Activated CD8-positive, alpha-beta memory T cell treated with anti-CD3 and anti-CD28 coated beads for 1 hour (primary cell): ENCODE measurements at places on chromosomes 2 and 18.

- no peak for DNase-seq
These were observed 285.5 kb upstream of the NETO1 start for GRCh38 chr18:73153271-73153670.

DNA sequence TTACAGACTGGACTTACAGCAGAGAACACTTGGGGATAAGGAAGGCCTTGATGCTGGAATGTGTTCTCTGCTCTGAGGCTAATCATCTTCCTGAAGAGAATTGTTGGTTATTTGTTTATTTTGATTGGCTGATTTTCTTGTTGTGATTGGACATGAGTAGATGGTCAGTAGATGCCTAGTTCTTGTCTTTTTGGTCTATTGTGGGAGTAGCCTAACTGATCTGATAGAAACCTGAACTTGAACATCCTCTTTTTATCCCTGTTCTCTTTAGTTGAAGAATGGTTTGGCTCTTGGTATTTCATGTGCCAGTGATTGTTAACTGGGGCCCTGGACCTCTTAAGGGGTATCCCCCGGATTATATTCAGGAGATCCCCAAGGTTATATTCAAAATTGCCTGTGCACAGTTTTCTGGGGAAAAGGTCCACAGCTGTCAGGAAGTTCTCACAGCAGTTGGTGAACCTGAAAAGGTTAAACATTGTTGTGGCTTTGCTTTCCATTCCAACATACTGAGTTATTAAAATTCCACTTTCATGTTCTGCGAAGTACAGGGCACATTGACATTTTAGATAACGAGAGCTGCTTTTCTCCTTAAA lies 13.6 kb downstream of the TWSG1 start:
- DNase-seq: no peak

DNA sequence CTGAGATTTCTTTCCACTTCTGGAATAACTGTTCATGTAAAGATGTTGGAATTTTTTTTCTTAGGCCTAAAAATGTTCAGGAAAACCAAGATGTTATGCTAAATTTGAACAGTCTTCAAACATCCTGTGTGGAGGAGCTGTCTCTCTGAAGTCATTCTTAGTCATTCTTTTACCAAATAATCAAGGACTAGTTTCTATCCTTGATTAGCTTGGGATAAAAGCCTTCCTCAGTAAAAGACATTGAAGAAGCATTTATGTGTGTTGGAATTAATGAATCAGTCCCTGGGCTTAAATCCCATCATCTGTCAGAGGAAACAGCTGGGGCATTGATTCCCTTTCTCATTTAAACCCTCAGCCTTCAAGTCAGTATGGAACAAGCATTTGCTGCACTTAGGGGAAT lies 300.1 kb upstream of the NXPH2 start:
- DNase-seq: no peak

GRCh38 chr2:46796843-46797625 lies 118.6 kb downstream of the MCFD2 start:
- no peak for DNase-seq

DNA sequence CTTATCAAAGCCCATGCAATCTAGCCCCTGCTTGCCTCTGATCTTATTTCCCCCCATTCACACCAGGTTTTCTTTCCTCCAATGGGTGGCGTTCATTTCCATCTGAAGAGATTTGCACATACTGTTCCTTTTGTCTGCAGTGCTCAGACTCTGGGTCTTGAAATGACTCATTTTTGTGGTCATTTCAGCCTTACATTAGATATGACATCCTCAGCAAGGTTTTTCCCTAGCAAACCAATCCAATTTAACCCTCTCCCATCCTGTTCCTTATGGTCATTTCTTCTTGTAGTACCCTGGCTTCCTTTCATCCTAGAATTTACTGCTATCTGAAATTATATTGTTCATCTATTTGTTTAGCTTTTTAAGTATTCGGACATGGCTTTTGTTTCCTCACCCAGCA lies 42.5 kb upstream of the SCN1A start:
- no peak for DNase-seq

GRCh38 chr2:155363349-155363888 lies 664.9 kb downstream of the KCNJ3 start:
- DNase-seq: no peak

GRCh38 chr18:63244607-63245006 lies 75.0 kb downstream of the BCL2 start:
- DNase-seq: no peak

- DNase-seq: no peak
These were observed 149.7 kb downstream of the SMAD7 start for GRCh38 chr18:48800876-48801727.

GRCh38 chr2:56590611-56591010 lies 406.8 kb downstream of the CCDC85A start:
- DNase-seq: no peak

DNA sequence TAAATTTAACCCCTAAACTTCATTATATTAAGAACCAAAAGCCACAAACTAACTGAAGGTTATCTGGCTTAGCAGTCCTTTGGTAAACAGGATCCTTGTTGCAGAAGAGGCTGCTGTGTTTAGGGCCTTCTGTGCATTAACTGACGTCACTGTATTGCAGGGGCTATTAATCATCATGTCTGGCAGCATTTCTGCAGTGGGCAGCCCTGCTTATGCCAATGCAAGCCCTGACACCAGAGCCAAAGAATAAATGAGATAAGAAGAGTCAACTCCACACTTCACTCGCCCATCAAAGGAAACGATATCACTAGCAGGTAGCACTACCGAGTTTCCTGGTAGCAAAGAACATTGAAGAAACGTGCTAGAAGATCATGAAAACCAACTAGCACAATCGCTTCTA lies 110.6 kb downstream of the PLEKHM3 start:
- DNase-seq: no peak

- no peak for DNase-seq
These were observed 972 bp upstream of the IGFBP5 start for GRCh38 chr2:216696321-216696720.

DNA sequence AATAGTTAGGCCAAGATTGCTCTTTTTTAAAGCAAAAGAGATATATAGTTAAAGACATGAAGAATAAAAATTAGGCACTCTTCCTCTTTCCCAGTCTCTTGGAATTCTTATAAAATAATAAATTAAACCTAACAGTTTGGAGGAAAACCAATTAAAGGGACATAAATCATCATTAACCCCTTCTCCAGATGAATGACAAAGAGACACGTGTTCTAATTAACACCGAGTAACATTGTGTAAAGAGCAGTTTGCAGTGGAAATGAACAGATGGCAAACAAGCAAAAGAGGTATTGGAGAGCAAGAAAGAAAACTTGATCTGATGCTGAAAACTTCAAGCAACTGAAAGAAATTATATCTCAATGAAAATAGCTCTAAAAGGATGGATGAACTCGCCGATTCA lies 48.4 kb downstream of the BCL2 start:
- DNase-seq: no peak

DNA sequence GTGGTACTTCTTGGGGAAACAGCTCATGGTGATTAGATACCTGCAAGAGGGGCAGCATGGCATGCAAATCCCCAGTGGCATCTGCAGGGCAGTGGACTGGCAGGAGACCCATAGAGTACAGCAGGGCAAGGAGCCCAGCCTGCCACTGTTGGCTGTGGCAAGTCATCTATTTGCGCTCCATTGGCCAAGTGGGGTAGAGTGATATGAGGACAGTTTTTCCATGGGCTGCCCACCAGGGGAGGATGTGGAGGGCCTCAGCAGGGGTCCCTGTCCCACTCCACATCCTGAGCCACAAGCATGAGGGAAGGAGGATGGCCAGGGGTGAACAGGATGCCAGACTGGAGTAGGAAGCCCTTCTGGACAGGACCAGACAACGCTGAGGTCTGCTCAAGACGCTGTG lies 50.9 kb upstream of the OTOF start:
- DNase-seq: no peak

DNA sequence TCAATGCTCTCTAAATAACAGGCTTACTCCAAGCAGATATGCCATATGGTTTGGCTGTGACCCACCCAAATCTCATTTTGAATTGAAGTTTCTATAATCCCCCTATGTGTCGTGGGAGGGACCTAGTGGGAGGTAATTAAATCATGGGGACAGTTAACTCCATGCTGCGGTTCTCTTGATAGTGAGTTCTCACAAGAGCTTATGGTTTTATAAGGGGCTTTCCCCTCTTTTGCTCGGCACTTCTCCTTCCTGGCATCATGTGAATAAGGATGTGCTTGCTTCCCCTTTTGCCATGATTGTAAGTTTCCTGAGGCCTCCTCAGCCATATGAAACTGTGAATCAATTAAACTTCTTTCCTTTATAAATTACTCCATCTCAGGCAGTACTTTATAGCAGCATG lies 302.7 kb upstream of the ZC3H15 start:
- no peak for DNase-seq

- DNase-seq: no peak
These were observed 15.9 kb downstream of the ATP8B1 start for GRCh38 chr18:57787068-57787685.

- peak; percentile 16 for DNase-seq
These were observed 82.4 kb downstream of the RBMS1 start for GRCh38 chr2:160411167-160411566.

DNA sequence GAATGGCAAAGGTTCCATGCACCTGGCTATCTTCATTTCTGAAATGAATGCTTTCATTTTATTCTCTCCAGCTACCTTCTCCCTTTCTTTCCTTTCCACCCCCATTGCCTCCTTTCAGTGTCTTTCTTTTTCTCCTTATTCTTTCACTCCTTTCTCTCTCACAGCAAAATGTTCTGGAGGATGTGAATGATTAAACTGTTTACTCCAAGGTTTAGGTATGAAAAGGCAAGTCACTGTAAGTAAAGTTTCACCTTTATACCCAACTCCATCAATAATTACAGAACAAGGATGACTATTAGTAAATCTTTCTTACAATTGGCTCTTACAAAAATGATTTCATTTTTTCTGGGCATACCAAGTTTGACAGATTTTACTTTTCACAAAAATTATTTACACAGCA lies 4.3 kb downstream of the PAX8 start:
- DNase-seq: no peak

DNA sequence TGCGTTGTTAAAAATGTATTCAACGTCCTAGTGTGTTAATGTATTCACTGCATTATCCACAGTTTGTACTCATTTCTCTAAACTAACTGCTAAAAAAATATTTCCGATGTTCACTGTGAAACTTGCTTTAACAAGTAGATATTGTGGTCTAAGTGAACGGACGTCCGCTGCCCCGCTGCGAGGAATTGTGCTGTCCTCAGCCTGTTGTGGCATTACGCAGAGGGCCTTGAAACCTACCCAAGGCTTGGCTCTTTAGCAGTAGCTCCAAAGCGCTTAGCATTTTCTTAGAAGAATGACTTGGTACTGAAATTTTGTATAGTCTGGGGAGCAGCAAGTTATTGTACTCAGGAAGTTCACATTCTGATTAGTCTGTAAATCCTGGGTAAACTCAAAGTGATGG lies 136.5 kb upstream of the SP5 start:
- no peak for DNase-seq

- no peak for DNase-seq
These were observed 171.8 kb upstream of the KLF7 start for GRCh38 chr2:207337234-207338219.

- DNase-seq: no peak
These were observed 126.9 kb upstream of the NCK2 start for GRCh38 chr2:105617631-105618350.

DNA sequence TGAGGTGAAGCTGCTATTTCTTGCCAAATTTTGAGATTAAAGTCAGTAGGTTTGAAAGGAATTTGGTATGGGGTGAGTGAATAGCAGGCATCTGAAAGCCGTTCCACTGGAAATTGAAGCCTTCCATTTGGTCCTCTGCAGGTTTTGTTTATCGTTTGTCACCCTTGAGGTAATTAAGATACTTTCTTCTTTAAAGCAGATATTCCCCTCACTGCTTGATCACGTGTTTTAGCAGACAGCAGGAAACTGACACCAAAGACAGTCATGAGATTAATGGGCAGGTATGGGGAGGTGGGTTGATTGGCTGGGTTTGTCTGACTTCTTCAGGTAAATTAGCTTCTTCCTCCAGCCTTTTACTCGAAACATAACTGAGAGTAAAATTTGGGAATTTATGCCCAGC lies 10.7 kb downstream of the LPIN1 start:
- DNase-seq: no peak

GRCh38 chr18:11840493-11840892 lies 10.7 kb upstream of the CHMP1B start:
- DNase-seq: no peak

DNA sequence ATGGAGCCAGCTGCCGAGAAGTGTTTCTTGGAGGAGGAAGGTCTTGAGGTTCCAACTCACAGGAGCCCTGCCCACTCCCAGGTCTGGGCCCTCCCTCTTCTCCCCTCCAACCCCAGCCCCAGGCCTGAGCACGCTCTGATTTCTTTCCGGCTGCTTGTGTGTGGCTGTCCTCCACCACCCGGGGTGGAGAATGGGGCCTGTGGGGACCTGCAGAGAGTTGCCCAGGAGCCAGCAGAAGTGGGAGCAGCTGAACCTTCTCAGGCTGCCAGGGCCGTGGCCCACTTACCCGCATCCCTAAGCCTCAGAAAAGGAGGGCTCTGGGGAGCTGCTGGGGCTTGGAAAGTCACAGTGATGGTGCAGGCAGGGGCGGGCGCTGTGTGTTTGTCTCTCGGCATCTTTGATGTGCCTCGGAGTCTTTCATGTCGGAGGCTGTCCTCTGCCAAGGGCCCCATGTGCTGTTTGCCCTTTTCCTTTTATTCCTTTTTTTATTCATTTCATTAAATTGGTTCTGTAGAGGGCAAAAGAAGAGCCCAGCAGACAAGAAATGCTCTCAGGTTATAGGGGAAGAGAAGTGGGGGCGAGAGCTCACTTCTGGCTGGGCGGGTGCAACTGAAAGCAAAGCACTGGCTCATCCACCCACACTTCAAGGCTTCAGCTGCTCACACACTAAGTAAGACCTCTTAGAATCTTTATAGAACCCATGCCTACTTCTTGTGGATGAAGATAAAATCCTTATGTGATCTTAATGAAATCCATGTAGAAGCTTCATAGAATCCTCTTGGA lies 52.5 kb downstream of the SDC1 start:
- DNase-seq: no peak

- no peak for DNase-seq
These were observed 135.6 kb downstream of the CDH2 start for GRCh38 chr18:28041366-28041765.

GRCh38 chr2:187577310-187577709 lies 23.1 kb upstream of the TFPI start:
- DNase-seq: no peak
